C1 segment of cervical spinal cord (tissue), 14 donors: ENCODE measurements at places on chromosomes 1 and 21.

- DNase-seq = no peak
Observed at GRCh38 chr21:19810779-19811178, 1187.4 kb upstream of the NCAM2 start.

DNA sequence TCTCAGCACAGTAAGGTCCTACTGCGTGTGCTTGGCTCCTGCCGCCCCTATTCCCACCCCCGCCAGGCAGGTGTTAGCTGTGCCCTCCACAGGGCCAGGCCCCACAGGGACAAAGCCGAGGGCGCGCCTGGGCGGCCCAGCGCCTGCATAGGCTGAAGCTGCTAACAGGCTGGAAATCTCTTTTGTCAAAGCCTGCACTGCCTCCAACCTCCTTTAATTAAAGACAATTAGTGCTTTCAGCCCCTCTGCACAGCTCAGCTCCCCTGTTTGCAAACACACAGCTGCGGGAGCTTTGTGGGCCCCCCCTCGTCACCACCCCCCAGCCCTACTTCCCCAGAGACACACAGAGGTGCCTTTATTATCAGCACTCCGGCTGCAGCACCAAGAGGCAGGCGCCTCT lies 95.9 kb downstream of the EPHB2 start:
- peak; percentile 69 for DNase-seq

DNA sequence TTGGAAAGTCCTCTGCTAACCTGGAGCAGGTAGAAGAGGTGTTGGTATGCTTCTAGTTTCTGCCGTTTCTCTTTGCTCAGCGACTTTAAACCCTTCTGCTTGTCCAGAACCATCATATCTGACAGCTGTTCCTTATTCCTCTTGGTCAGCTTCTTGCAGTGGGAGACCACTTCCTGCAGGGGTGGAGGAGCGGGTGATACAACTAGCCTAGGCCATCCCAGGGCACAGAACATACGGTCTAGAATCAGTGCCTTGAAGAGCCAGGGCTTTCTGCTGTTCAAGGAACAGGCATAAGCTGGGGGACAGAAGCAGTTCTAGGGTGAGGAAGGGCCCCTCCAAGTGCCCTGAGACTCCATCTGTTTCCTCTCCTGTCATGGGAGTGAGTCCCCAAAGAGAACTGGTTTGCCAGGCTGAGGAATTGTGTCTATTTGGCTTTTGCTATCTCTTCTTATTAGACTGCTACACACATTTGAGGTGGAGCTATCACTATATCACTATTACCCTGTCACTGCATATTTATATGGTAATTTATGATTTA lies 32.5 kb downstream of the IQGAP3 start:
- DNase-seq = no peak

GRCh38 chr1:43991476-43992231 lies at the start of gene CCDC24:
Gene CCDC24 (plus strand): TSS chr1:43991599. CDS start chr1:43991879, 280 bp downstream.
- no peak for DNase-seq

GRCh38 chr1:244751271-244751895 lies 84.1 kb upstream of the COX20 start:
- peak; percentile 98 for DNase-seq

DNA sequence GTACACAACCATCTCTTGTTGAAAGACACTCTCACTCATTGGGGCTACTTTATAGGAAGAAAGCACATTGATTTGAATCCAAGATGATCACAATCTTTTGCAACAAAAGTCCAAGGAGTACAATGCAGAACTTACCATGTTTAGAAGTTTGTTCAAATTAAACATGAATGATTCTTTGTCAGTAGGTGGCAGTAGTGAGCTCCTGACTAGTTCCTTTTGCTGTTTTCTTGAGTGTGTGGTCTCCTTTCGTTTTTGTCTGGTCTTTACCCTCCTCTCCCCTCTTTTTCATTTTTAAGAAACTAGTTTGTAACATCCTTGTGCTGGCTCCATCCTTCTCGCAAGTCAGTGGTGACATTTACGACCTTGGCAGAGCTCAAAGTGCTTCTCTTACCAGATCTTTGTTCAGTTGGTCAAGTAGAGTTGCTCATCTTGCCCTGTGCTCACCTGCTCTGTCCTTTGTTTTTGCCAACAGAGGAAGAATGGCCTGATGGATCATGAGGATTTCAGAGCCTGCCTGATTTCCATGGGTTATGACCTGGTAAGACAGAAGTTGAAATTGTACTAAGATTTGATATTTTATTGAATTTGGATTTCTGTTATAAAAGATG lies 35.7 kb upstream of the MTR start:
- no peak for DNase-seq

- no peak for DNase-seq
Observed at GRCh38 chr1:59738591-59739015, 76.1 kb upstream of the HOOK1 start.

GRCh38 chr1:202126426-202126825 lies 3.7 kb downstream of the GPR37L1 start:
- DNase-seq = peak; percentile 77

DNA sequence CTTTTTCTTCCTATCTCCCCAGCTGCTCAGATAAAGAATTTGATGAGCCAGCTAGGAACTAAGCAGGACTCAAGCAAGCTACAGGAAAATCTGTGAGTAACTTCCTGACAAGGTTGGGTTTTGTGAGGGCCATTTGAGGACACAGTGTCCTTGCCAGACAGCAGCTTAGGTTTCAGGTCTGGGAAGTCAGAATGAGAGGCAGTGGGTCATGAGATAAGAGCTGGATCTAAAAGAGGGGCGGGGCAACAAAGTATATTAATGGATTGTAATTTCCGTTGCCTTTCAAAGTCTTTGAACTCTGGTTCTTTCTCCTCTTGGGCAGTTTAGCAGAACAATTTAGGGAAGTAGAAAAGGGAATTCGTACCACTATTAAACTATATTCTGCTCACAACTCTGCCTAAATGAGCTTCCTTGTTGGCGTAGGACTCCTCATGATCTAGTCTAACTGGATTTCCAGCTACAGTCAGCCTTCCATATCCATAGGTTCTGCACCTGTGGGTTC lies 16.6 kb downstream of the STX12 start:
- no peak for DNase-seq

DNA sequence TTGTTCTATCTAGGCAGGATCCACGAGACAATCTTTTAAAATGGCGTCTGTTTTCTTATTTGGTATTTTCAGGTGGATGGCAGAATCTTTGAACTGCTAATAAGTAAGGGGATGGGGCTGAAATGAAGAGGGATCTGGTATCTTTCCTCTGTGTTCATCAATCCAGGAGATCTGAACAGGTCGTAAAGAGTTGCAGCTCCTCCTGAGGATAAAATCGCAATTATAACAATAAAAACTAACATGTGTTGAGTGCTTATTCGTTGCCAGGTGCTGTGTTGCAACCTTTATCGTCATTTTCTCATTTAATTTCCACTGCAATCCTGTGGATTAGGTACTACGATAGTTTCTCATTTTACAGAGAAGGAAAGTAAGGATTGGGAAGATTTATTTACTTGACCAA lies 134.6 kb upstream of the DPYD start:
- DNase-seq = no peak

GRCh38 chr21:33300701-33301631 lies 23.8 kb upstream of the IFNAR1 start:
- no peak for DNase-seq

DNA sequence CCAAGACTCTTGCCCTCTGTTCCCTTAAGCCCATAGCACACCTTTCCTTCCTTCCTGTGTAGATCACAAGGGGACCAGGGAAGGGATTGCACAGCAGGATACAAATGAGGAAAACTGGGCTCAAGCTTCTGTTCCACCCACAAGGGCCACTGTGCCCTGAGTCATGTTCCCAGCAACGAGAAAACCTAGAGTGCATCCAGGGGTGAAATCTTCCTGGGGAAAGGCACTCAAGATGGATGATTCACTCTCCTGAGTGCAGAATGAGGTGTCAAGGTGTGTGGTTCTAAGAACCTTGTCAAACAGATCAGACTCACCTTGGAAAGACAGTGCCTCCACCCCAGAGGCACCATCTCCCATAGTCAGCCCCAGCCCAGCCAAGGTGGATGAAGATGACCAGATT lies 40.7 kb upstream of the EYA3 start:
- no peak for DNase-seq

DNA sequence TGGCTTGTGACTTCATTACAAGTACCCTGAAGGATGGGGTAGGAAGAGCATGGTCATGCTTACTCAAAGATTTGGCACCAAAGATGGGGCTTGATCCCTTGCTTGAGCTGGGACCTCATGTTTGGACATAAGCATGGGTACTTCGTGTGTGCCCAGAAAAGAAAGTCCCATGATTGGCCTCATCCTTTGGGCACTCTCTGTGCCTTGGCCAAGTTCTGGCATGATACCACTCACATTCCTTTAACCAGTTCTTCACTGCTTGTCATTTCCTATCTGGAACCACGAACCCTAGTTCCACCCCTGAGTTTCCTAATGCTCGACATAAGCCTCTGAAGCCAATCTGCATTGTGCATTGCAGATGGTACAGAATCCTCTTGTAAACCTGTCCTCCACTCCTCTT lies 107.0 kb downstream of the NAV1 start:
- no peak for DNase-seq

GRCh38 chr1:24984800-24985522 lies 54.9 kb upstream of the RUNX3 start:
- DNase-seq = no peak

DNA sequence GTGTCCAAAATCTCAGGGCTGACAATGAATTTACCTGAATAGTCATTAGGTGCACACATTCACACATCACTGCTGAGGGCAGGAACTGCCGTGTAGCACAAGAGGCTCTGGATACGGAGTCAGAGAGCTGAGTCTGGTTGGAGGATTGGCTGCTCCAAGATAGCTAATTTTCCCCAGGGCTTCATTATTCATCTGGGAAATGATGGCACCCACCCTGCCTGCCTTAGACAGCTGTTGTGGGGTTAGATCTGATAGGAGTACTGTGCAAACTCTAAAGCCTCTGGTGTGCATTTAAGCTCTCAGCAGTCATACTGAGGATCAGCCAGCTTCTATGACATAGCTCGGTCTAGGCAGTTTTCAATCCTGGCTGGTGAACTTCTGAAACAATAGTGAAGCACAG lies 67.0 kb downstream of the LMX1A start:
- no peak for DNase-seq

GRCh38 chr1:172622541-172622940 lies 36.4 kb upstream of the FASLG start:
- no peak for DNase-seq

DNA sequence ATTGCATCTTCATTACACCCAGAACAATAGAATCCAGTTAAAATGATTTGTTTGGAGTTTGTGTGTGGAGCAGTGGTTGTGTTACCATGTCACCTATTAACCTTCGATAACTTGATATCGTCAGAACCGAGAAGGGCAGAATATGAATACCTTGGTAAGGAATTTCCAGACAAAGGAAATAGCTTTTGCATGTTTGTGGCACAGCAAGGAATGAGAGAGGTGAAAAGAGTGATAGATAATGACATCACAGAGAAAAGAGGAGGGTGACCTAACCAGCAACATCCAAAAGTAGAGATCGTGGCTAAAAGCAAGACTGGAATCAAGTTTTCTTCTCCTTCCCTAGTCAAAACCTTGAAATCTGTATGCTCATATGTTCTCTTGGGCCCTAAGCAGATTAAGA lies 244.6 kb upstream of the NEGR1 start:
- DNase-seq = no peak

DNA sequence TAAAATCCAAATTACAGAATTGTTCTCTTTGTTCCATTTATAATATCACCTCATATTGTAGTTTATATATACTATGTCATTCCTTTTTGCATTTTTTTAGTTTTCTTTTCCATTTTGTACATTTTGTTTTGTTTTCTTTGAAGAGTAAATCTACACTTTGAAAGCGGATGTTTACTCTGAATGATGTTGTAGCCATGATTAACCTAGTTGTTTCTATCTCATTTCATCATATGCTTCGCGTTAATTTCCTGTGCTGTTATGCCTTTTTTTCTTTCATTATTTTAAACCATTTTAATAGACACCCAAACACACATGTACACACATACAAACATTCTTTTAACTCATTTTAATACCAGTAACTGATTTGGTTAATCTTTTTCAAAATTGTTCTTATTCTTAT lies 5.3 kb downstream of the OR2T6 start:
- DNase-seq = no peak
